ENCODE measurements at places on chromosomes 1 and 21.

DNA sequence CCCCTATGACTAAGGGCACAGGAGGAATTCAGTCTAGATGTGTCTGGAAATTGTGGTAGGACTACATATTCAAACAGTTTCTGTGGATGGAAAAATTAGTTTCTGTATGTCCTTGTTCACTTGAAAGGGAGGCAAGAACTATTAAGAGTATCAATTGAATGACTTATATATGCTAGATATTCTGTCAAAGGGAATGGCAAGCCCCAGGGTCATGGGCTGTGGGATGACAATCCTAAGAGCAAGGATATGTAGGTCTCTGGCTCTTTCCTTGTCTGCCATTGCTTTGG, 383.5 kb upstream of the B3GALT2 start:
- no peak for DNase-seq

- DNase-seq, result no peak
Observed at GRCh38 chr1:86151427-86151826, 5.1 kb downstream of the COL24A1 start.

DNA sequence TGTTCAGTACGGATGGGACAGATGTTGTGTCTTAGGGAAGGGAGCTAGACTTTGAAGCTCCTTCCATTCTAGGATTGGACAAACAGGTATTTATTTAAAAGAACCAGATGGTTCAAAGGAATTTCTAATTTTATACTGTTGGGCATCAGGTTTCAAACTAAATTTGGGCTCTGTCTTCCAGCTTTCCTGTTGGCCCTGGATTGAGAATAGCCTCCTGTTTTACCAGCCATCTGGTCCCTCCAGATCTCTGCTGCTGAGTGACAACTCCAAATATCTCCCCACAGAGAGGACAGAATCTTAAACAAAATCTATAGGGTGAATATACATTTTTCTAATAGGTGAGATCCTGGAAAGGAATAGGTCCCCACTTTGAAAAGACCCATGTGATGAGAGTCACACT, 52.5 kb upstream of the CNIH3 start:
- no peak for DNase-seq

DNA sequence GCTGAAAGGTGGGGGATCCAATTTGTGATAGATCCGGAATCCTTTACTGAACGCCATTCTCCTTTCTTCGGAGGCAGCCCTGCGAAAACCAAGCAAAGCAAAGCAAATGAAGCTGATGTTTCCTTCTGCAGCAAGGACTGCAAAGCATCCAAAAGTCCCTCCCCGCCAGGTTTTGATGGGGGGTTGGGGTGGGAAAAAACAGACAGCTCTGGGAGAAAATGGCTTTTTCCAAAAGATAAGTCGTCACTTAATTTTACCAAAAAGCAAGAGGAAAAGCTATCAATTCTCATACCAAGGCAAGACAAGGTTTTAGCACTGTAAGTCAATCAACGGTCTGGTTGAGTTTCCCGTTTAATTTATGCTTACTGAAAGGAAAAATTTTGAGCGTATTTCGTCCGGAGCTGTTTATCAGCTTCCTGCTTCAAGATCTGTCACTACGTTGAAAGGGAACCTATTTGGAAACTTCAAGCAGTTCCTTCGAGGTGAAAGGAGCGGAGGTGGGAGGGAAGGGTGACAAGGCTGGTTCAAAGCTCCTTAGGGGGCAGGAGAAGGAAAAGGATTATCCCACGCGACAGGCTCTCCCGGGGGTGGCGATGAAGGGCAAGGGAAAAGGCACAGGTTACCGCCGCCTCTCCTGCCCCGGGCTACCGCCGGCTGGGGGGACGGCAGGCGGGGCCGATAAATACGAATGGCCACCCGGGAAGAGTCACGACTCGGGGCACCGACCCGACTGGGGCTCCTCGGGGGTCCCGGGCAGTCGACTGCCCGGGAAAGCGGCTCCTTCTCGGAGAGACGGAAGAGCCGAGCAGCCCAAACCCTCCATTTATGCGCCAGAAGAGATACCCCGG, 750 bp downstream of the SYNJ1 start:
- no peak for DNase-seq

GRCh38 chr21:43276811-43277210, 108.0 kb downstream of the CRYAA start:
- no peak for DNase-seq

GRCh38 chr1:17923666-17924065, 168.5 kb downstream of the ACTL8 start:
- no peak for DNase-seq

- no peak for DNase-seq
Observed at GRCh38 chr1:67850151-67850551, 16.9 kb upstream of the GNG12 start.

Measured in stimulated activated CD4-positive, alpha-beta T cell treated with anti-CD3 and anti-CD28 coated beads, Interleukin-12 subunit alpha, Interleukin-12 subunit beta, amount 100 ng/mL, for 24 hours (primary cell).